ENCODE measurements at places on chromosomes 7 and 10.

DNA sequence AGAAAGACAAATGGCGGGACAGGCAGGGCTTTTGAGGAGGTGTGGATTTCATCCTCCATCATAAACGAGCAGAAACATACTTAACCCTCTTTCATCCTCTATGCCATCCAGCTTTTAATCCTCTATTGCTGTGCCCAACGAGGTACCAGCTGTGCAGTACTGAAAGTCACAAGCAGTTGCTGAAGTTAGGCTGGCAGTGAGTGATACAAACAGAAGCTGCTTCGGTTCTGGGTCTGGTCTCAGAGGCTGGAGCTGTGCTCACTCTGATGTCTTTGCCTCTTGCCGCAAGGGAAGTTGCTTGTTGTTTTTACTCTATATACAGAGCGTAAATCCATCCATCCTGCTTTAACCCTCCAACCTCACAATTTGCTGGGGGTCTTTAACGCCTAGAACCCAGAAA is 235.2 kb downstream of the CELF2 start:
- no peak for DNase-seq

DNA sequence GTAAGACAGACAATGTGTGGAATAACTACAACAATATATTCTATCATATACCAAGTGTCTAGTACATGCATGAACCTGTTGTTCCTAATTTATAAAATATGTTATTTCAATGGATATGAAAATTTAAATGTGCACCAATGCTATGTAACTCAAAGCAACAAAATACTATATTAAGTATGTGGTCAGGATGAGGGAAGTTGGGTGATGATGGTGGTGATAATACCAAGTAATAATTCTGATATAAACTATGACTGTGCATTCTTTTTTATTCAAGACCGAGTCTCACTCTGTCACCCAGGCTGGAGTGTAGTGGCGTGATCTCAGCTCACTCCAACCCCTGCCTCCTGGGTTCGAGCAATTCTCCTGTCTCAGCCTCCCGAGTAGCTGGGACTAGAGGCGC is 2.1 kb upstream of the FRA10AC1 start:
- DNase-seq = no peak

GRCh38 chr7:128954150-128954549 is 16.4 kb downstream of the IRF5 start:
- no peak for DNase-seq

GRCh38 chr10:123936426-123936825 is 44.8 kb upstream of the CPXM2 start:
- DNase-seq = no peak

Measured in GM13977 (cell line).